ENCODE measurements at places on chromosomes 3 and 15.

GRCh38 chr3:131694376-131694775 lies 191.6 kb upstream of the MRPL3 start:
- DNase-seq, result no peak

DNA sequence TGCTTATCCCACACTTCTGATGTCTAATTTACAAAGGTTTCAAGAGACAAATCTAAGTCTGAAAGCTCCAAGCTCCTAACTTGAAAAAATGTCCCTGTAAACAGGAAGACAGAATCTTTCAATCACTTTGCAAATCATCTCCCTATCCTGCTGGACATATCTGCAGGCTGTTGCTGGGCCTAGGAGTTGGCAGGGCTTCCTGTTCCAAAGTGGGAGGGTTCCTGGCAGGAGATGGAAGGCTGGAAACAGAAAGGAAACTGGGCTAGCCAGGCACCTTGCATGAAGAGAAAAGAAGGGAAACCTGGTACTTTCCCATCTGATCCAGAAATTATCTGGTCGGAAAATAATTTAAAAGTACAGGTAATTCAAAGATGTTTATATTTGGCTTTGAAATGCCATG lies 227.3 kb upstream of the IL12A start:
- DNase-seq, result peak; percentile 59

DNA sequence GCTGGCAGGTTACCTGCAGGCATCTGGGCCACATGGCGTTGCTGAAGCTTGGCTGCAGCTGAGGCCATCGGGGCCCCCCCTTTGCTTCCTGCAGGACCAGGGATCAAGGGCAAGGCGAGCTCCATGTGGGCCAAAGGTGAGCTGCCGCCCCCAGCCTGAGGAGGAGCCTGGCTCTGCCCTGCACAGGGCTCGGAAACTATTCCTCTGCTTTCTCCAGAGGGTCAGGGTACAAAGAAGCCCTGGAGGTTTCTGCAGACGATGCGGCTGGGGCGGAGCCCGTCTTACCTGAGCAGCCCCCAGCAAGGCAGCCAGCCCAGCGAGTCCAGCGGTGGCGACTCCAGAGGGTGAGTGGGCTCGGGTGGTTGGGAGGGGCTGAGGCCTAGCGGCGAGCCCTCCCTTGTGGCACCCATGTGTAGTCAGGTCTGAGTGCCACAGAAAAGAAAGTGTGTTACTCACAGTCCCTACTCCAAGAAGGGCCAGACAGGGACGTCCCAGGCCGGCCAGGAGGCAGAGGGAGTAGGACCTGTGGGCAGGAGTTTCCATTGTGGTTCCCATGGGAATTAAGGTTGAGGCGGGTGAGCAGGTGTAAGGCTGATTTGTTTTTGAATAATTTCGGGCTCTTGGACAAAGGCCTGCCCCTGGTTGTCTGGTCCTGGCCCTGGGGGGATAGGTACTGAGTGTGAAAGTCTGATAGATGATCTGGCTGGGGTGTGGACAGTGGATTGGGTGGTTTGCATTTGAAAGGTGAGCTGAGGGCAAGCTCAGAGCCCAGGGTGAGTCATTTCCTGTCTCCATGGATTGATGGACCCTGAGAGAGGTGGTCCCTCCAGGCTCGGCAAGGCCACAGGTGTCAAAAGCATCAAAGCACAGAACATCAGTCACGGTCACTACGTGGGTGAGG lies 25.4 kb downstream of the CFAP100 start:
- DNase-seq, result no peak

DNA sequence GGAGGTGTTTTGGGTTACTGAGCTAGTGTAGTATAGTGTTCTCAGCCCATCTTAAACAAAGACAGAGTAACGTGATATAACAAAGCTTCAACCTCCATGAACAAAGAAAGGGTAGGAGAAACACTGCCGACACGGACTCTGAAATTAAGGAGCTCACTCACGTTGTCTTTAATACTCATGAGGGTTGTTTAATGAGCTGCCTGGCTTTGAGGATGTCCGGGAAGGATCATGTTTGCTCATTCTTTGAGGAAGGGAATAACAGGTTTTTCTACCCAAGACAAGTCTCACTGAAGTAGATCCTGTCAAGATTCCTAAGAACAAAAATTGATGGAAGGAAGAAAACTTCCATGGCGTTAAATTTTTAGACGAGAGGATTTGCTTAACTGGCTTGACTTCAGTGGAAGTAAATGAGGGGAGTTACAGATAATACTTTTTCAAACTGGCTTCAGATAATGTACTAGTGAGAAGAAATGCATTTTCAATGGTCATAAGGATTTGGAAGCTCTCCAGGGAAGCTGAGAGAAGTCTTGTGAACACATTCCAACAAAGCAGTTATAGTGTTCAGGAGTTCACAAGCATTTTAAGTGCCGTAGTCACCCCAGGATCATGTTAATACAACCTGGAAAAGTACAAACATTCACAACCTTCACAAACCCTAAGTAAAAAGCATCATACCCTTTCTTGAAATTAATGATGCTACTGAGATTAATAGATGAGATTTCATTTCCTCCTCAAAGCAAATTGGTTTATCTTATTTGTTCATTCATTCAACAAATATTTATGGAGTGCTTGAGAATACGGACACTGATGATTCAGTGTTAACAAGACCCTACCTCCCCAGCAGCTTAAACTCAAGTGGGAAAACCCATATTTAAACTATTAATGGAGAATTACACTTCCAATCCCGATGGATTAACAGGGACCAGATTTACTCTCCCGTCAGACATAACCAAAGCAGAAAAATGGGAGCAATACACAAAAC lies 101.5 kb downstream of the SHQ1 start:
- no peak for DNase-seq

GRCh38 chr3:17802950-17803349 lies 60.5 kb upstream of the TBC1D5 start:
- DNase-seq, result no peak

GRCh38 chr3:184945886-184946625 lies 134.1 kb downstream of the VPS8 start:
- DNase-seq, result no peak

- DNase-seq, result no peak
Measured at GRCh38 chr3:183824761-183825455, 469 bp downstream of the MAP6D1 start.

DNA sequence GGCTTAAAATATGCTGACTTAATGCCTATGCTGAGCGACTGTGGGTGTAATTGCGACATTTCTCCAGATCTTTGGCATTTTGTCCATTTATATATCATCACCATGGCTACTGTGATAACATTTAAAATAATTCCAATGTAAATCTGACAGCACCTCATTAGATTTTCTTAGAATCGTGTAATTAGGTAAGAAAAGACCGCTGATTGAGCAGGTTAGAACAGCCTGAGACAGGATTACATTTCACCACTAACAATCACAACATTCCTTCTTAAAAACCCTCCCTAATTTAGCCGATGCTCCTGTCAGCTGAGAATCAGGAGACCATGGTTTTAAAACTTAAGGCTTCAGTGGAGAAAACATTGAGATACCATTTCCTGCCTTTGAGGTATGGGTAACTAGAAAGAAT lies 455.3 kb upstream of the PDZRN3 start:
- DNase-seq, result no peak

- DNase-seq, result no peak
Measured at GRCh38 chr3:129985113-129985512, 10.6 kb downstream of the TRH start.

DNA sequence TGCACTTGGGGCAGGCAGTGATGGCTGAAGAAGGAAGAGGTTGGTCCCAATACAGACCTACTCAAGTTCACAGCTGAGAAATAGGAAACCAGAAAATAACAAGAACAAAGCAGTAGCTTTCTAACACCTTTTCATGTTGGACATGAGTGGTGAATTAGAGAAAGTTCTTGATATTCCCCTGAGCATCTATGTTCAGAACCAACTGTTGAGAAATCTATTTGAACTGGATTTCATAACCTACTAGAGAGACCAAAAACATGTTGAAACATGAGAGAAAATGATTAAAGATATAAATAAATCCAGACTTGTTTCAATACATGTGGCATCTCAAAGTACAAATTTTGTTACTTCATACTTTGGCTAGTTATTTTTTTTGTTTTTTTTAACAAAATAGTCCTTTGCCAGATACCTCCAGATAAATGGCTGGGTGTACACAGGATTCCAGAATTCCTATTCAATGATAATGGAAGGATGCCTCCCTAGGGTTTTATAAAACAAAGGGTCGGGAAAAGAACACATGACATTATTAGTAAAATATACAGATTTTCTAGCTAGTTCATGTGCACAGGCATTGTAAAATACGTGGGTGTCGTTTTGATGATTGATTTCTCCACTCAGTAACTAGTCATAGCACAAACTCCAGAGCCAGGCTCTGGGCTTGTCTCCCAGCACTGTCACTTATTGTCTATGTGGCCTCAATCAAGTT lies 34.4 kb upstream of the TNFSF10 start:
- DNase-seq, result peak; percentile 76

- DNase-seq, result no peak
Measured at GRCh38 chr3:70546679-70547078, 234.2 kb upstream of the MDFIC2 start.

DNA sequence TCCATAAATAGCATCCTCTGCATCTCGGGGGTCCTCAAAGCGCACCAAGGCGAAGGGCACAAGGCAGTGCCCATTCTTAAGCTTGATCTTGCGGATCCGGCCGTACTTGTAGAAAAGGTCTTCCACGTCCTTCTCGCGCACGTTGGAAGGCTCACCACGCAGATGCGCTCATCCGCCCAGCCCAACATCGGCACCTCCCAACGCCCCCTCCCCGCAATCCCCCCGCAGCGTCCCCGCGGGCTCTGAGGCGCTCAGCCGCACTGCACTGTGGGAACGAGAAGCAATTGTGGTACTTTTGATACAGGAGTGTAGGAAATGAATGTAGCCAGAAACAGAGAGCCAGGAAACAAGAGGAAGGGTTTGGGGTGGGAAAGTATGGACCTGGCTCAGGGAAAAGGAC lies 17.5 kb downstream of the AP3B2 start:
- no peak for DNase-seq

DNA sequence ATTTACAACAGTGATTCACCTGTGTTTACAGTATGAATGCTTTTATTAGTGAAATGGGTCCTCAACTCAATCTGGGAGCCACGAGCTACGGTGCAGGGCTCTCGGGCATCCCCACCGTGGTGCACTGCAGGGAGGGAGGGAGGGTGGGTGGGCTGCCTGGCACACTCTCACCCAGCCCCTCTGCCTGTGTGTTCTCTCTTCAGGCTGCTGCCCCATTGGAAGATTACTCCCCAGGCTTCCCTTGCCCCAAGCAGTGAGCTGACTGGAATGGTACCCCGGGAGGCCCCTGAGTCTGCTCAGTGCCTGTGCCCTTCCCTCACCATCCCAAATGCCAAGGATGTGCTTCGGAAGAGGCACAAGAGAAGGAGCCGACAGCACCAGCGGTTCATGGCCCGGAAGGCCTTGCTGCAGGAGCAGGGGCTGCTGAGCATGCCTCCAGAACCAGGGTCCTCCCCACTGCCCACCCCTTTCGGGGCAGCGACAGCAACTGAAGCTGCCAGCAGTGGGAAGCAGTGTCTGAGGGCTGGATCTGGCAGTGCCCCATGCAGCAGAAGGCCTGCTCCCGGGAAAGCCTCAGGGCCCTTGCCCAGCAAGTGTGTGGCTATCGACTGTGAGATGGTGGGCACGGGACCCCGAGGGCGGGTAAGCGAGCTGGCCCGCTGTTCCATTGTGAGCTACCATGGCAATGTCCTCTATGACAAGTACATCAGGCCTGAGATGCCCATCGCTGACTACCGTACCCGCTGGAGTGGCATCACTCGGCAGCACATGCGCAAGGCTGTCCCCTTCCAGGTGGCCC lies 5.0 kb downstream of the AEN start:
- no peak for DNase-seq

DNA sequence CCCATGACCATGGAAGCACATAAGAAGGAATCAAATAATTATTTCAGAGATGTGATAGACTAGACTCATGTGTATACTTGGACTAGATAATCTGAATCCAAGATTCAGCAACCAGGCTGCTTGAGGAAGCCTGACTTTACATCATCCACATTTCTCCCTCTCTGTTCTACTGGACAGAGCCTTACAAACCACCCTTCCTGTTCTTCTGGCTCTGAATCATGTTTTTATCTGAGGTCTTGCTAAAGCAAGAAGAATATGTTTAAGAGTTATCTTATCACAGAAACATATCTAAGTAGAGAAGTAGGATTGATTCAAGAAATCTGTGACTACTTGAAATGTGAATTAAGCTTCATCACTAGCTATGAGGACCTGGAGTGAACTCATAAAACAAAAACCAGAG lies 71.1 kb upstream of the SLC24A5 start:
- DNase-seq, result no peak

DNA sequence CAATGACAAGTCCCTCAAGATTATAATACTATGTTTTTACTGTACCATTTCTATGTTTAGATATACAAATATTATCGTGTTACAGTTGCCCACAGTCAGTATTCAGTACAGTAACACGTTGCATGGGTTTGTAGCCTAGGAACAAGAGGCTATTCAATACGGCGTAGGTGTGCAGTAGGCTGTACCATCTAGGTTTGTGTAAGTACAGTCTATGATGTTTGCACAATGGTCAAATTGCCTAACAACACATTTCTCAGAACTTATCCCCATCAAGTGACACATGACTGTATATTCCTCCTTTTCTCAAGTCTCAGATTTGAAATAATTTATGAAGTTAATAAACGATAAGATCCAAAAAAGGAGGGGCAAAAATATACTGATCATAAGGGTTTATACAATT lies 21.7 kb downstream of the ZDHHC3 start:
- no peak for DNase-seq

DNA sequence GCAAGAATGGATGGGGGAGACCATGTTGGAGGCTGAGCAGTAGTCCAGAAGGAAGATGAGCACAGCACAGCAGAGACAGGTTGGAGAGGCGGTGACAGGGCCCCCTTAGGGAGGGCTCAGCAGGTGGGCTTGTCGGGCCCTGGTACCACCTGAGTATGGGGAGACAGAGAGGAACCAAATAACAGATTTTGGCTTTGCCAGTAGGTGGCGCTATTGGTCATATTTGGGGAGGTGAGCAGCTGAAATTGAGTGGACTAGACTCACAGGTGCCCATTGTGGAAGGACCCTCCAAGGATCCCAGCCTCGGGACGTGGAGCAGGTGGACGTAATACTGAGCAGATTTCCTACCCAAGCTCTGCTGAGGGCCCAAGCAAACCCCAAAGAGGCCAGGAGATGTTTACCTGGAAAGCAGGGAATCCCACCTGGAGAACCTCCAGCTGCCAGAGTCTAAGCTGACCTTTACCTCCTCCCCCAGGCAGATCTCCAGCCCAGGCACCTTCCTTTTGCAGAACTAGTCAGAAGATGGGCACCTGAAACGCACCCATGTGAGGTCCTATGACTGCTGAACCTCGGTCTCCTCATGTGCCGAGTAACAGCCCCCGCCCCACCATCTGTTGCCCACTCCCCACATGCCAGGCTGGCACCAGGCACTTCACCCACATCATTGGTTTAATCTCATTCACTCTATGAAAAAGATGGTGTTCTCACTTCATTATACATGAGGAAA lies 24.6 kb upstream of the CORO2B start:
- peak; percentile 82 for DNase-seq

DNA sequence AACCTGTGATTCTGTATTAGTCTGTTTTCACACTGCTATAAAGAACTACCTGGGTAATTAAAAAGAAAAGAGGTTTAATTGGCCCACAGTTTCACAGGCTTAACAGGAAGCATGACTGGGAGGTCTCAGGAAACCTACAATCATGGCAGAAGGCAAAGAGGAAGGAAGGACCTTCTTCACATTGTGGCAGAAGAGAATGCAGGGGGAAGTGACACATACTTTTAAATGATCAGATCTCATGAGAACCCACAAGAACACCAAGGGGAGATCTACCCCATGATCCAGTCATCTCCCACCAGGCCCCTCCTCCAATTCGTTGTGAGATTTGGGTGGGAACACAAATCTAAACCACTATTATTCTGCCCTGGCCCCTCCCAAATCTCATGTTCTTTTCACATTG lies 6.1 kb downstream of the ZKSCAN7 start:
- no peak for DNase-seq

Data from MCF 10A (cell line).